GF-D8 (cell line): ENCODE measurements at places on chromosomes 1 and 21.

- DNase-seq, result no peak
Observed at GRCh38 chr1:29237129-29237821, 953 bp downstream of the PTPRU start.

DNA sequence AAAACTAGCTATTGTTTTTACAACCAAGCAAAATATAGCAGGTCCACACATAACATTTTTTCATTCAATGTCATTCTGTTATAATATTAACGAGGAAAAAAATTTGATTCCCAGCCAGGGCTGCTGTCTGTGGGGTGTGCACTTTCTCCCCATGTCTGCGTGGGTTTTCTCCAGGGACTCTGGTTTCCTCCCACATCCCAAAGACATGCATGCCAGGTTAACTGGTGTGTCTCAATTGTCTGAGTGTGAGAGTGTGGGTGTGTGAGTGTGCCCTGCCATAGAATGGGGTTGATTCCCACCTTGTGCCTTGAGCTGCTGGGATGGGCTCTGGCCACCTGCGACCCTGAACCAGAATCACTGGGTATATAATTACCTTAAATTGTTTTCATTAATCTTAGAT is 60.1 kb downstream of the MAP3K21 start:
- no peak for DNase-seq

GRCh38 chr1:78101514-78101913 is 55.7 kb downstream of the GIPC2 start:
- DNase-seq, result no peak

DNA sequence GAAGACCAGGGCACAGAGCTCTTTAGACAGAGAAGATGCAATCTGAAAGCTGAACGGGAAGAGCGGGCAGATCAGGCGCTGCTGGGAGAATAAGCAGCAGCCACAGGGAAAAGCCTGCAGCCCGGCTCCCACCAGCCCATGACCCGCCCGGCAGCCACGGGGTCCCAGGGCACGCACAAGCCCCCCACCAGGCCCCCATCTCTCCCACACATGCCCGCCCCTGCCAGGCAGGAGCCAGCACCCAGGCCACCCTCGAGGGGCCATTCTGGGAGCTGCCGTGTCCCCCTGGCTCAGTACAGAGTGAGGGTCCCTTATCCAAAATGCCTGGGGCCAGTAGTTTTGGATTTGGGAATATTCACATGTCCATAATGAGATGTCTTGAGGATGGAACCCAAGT is 16.3 kb downstream of the SLC19A1 start:
- DNase-seq, result no peak

GRCh38 chr1:46735708-46736324 is 16.9 kb upstream of the EFCAB14 start:
- no peak for DNase-seq

DNA sequence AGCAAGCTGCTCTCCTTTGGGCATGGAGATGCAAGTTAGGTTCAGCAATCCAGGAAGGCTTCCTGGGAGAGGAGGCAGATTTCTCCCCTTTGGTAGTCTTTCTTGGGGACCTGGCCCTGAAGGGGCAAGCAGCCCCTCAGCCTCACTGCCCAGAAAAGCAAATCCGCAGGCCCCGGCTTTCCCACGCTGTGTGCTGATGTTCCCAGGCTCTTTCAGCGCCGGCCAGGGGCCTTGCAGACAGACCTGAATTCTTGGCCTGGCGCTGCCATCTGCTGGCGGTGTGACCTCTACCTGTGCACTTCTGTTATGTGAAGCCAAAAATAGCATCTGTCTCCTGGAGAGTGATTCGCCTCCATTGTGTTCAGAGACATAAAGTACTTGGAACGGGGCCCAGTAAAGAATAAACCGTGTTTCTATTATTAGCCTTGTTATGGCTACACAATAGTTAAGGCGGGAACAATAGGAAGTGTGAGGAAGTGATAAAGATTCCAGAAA is 64.8 kb downstream of the ALPL start:
- no peak for DNase-seq

- DNase-seq, result no peak
Observed at GRCh38 chr1:65821386-65821785, 28.7 kb downstream of the PDE4B start.

- DNase-seq, result no peak
Observed at GRCh38 chr1:112836642-112837041, 119.4 kb downstream of the SLC16A1 start.

- no peak for DNase-seq
Observed at GRCh38 chr1:116982319-116983004, 19.1 kb upstream of the CD101 start.

- DNase-seq, result no peak
Observed at GRCh38 chr1:44059212-44059611, 27.9 kb upstream of the SLC6A9 start.

DNA sequence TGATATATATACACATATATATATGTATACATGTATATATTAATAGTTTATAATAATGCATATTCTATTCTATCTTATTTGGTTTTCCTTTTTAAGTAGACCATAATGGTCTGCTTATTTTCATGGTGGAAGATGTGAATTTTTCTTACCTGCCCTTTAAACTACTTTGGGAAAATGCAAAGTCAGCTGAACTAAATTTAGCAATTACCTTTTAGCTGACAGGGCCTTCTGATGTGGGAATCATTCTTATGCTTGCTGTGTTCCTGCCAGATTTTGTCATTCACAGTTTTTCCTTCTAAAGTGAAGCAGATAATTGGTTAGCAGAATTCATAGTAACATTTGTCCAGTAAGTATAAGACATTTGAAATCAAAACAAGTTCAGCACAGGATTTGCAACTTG is 63.2 kb upstream of the SAMSN1 start:
- DNase-seq, result no peak
